ENCODE measurements at places on chromosomes 3 and 15.

GRCh38 chr15:75107908-75108838, 84.8 kb downstream of the PPCDC start:
- DNase-seq: no peak

GRCh38 chr15:31104003-31104402, 2.5 kb upstream of the TRPM1 start:
- no peak for DNase-seq

DNA sequence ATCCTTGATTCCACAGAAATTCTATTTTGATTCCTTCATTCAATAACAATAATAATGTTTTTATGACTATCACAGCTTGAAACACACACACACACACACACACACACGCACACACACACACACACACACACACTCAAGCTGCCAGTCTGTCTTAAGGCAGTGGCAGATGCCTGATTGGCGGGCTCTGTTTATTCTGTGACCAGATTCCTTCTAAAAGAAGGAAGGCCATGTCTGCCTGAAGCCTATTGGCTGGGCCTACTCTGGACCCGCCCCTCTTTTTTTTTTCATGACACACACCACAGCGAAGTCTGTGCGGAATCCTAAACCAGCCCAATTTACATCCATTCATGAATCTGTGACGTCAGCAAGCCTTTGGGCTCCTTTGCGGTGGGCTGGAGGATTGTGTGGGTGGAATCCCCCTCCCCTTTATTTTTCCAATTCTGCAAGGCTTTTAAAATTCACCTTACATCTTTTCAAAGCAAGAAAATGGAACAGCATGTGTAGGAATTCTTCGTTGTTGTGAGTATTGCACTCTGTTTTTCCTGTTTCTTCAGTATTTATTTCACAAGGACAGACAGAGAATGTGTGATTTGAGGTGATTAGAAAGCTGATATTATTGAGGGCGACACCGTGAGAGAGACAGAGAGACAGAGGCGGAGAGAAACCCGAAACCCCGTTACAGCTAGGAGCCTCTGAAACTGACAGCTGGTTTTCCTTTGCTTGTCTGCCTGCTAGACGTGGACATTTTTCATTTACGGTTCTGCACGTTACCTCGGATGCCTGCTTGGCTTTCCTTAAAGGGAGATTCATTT, at the start of gene MAP3K13:
TSS of gene MAP3K13 (plus strand) at position 287 of the 812 bp plus-strand sequence. CDS start 65,446 bp downstream, outside the sequence.
- DNase-seq: peak; percentile 88

GRCh38 chr3:146496726-146497125, 27.4 kb upstream of the PLSCR2 start:
- no peak for DNase-seq

DNA sequence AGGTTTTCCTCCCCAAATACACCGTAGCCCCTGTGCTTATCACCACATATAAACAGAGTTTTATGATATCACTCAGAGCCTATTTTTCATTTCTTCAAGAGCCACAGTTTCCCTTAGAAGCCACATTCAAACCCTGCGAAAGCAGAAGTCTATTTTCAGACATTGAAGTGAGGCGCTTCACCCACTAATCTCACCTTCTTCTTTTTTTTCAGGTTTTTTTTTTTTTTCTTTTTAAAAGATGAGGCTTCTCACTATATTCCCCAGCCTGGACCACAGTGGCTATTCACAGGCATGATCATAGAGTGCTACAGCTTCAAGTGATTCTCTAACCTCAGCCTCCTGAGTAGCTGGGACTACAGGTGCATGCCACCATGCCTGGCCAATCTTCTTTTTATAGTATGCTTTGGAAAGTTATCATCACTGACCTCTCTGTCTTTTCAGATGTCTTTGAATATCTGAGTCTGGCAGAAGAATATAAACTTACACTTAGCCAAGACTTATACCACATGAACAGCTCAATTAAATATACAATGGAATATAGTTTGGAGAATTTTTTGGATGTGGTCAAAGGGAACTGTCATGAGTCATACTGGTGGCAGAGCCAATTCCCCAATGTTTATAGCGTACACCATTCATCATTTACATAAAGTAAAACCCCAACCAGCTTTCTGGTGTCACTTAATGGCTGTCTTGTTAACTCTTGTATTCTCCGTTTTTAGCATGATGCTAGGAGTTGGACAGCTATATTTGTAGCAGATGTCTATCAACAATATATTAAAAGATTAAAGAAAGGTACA, 59.7 kb upstream of the CCDC50 start:
- DNase-seq: no peak

GRCh38 chr15:86383611-86384010, 303.9 kb downstream of the AGBL1 start:
- no peak for DNase-seq

Measured in NCI-H526 treated with DMSO at 0.1 percent for 48 hours (cell line).